Activated CD4-positive, alpha-beta T cell treated with anti-CD3 and anti-CD28 coated beads for 1 hour (primary cell): ENCODE measurements at places on chromosomes 5 and 9.

DNA sequence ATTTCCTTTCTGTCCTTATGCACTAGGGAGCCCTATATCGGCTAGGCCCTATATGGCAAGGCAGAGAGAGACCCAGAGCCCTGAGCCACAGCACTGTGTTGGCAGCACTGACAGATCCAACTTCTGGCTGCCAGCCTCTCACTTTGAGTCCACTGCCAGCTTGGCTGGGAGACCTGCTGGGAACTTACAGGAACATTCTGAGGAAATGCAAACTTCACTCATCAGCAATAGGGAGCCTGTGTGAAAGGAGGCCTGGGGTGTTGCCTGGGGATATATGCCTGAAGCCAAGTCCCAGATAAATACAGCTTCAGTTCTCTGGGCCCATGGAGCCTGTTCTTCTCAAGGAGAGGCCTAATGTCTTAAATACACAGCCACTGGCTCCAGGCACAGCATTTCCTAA lies 78.0 kb downstream of the ADRB2 start:
- DNase-seq = no peak

DNA sequence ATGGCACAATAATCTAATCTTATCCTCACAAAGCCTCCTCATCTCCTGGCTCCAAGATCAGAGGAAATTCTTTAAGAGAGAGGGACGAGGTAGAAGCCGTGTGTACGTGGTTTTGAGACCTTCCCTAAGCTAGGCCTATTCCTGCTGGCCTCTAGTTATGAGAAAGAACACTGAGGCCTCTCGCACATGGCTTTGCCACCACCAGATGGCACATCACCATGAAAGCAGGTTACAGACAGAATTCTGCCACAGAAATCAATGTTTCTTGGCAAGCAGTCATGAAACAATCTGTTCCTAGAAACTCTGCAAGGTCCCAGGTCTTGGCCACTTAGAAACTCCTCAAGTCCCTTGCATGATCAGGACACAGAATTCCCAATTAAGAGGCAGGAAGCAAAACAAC lies 268.2 kb upstream of the TAS2R1 start:
- DNase-seq = no peak

GRCh38 chr5:55533521-55534435 lies 986 bp downstream of the PLPP1 start:
- no peak for DNase-seq

GRCh38 chr9:114272739-114273431 lies 50.0 kb upstream of the ORM1 start:
- DNase-seq = no peak

GRCh38 chr5:173327084-173327947 lies 898 bp downstream of the STC2 start:
- no peak for DNase-seq

DNA sequence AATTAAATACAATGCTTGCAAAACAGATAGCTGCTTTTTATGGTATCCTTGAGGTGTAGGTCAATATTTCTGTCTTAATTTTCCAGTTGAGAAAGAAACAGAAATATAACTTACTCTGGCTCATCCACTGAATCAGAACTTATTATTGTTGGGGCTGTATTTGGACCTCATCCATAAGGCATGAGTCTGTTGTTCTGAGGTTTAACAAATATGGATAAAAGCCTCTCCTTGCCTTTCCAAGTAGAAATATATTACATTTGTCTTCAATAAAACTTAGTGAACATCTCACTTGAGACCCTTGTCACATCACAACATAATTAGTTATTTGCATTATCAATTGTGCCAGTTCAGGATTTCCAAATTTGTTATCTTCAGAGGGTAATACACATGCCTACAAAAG lies 525.8 kb downstream of the AGTPBP1 start:
- no peak for DNase-seq

DNA sequence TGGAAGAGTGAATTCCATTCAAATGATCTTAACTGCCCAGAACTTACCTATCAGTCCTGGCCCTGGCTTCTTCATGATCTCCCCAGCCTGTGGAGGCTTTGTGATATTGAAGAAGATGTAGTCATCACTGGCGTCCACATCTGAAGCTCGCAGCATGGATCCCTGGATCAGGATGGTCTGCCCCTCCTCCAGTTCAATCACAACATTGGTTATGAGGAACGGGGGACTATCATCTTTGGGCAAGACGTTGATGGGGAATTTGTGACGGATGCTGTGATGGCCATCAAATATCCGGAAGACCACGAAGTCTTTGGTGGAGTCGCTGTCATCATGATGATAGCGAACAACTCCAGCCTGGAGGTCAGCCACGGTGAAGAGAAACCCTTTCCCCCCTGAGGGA lies 68.0 kb downstream of the FREM1 start:
- DNase-seq = no peak

DNA sequence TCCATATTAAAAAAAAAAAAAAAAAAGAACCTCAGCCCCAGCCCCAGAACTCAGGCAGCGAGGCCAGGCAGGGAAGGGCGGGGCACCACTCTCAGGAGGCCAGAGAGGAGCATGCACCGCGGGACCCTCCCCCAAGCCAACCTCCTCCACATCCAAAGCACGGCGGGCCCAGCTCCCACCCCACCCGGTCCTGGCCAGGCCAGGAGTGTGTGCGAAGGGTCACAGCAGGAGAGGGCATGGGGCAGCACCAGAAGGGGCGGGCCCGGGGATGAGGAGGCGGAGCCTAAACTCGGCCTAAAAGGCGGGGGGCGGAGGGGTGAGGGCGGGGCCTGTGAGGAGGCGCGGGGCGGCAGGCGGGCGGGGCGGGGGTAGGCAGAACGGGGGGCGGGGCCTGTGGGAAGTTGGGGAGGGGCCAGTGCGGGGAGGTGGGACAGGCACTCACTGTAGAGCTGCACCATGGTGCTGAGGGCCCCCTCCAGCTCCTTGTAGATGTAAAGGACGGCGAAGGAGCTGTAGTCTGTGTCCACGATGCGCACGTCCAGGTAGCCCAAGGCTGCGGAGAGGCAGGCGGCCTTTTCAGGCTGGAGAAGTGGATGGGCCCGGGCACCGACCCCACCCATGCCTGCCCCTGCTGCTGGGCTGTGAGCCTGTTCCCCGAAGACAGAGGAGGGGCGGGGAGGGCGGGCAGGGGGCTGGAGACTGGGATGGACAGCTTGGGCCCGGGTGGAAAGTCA lies 1.2 kb downstream of the LCN15 start:
- DNase-seq = no peak

DNA sequence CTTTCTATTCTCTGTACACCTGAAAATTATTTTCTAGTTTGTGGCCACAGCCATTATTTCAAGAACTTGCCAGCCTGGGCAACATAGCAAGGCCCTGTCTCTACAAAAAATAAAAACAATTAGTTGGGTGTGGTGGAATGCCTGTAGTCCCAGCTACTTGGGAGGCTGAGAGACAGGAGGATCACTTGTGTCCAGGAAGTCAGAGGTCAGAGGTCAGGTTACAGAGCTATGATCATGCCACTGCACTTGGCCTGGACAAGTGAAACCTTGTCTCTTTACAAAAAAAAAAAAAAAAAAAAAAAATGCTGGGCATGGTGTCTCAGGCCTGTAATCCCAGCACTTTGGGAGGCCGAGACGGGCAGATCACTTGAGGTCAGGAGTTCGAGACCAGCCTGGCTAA lies 58.3 kb downstream of the HMGCR start:
- no peak for DNase-seq

DNA sequence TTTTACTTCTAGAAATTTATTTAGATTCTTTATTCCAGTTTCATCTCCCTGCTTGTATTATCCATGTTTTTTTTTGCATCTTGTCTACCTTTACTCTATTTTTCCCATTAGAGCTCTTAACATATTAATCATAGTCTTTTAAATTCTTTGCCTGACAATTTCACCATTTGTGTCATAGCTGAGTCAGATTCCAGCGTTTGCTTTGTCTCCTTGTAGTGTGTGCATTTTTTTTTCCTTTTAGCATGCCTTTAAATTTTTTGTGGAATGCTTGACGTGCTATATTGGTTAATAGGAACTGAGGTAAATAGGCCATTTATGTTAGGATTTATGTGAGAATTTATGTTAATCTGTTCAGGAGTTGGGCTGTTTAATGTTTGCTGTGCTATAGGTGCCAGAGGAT lies 41.8 kb upstream of the NFIL3 start:
- DNase-seq = no peak

- DNase-seq = no peak
Measured at GRCh38 chr9:34501889-34502425, 20.8 kb downstream of the ENHO start.

DNA sequence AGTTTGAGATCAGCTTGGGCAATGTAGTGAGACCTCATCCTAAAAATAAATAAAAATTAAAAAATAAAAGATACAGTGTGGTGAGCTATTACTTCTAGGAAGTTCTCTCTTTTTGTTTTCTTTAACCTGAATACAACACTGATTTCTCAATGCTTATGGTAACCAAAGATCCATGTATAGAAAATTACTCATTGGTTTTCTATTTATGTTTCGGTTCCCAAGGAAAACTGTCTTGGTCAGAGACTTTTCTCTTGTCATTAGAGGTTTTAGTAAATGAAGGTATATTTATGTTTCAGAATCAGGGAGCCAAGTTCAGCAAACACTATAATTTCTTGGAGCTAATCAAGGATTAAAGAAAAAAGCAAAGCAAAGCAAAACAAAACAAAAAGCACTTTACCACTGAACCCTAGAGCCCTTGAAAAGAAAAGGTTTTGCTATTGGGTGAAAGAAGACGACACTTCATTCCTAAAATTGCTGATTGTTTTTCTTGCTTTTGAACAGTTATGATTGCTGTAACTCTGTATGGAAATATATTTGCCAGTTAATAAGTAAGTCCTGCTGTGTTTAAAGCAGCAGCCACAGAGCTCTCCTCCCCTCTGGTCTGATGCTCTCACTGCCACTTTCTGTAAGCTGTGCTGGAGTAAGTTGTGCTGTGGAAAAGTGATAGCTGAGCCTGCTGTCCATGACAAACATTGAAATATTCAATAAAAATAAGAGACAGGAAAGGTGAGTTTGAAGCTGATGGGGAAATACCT lies 298.2 kb downstream of the CD180 start:
- no peak for DNase-seq

DNA sequence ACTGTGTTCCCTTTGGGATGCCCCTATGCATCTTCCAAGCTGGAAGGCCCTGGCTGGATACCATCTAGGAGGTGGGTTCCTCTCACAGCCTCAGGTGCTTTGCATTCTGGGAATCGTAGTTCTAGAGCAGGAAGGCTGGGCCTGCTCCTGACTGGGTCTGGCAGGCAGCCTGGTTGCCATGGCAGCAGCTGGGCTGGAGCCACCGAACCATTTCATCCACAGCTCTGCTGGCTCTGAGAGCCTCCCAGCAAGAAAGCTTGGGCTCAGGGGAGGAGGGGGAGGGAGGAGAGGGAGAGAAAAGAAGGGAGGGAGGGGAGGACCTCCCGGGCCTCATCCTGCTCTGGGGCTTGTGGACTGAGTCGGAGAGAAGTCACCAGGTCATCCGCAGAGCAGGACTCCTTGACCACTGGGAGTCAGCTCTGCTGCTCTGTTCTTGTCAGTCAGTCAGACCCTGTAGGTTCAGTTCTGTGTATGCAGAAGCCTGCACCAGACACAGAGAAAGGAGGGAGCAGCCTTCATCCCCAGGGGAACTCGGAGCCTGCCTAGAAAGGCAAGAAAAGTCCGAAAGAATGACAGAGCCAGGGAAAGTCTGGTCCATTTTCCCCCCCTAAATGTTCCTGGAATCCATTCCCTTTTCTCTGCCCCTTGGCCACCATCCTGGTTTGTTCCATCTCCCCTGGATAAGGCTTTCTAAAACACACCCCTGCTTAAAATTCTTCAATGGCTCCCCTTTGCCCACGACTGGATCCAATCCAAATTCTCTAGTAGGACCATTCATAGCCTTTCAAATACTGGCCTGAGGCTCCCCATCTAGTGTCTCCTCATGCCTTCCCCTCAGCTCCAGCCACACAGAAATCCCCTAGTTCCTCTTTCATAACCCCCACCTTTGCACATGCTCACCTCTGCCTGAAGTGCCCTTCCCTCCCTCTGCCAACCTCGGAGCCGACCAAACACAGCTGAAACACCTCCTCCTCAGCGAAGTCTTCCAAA lies 65.4 kb upstream of the ARAP3 start:
- DNase-seq = no peak

GRCh38 chr9:34190996-34191892 lies 12.4 kb downstream of the UBAP1 start:
- no peak for DNase-seq

DNA sequence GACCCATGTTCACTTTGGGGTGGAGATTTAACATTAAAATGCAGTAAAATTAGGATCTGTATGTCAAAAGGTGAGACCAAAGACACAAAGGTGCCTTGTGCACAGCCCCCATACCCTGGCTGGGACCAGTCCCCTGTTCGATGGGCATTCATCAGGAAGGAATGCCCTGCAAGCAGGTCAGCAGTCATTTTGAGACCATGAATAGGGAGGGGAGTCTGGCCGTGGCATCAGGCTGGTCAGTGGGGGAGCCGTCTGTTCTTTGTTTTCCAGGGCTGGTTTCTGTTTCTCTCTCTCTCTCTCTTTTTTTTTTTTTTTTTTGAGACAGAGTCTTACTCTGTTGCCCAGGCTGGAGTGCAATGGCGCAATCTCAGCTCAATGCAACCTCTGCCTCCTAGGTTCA lies 68.9 kb upstream of the GOLM1 start:
- no peak for DNase-seq

- no peak for DNase-seq
Measured at GRCh38 chr9:115133649-115134048, 15.7 kb upstream of the TNC start.

DNA sequence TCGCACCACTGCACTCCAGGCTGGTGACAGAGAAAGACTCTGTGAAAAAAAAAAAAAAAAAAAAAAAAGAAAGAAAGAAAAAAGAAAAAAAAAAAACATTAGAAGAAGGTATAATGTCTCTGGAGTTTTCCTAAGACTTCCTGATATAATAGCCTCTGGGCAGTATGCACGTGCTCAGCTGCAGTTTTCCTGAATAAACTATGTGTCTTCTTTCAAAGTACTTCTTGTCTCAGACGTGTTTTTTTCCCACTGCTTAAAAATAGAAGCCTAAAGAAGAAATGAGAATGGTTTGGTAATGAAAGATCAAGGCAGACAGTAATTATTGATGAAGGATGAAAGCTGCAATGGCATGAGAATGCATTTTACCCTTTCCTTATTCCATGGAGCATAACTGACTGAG lies 148.1 kb upstream of the TRPC7 start:
- DNase-seq = no peak

DNA sequence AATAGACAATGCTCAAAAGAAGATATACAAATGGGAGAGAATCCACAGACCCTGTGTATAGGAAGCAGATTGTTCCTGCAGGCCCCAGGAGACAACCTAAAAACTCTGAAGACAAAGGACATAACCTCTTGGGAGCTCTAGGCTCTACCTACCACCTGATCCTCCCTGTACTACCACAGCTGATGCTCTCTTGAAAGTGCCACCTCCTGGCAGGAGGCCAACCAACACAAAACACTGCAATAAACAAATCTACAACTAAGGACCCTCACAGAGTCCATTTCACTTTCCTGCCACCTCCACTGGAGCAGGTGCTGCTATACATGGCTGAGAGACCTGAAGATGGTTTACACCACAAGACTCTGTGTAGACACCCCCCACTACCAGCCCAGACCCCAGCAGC lies 49.0 kb downstream of the STARD4 start:
- DNase-seq = no peak

DNA sequence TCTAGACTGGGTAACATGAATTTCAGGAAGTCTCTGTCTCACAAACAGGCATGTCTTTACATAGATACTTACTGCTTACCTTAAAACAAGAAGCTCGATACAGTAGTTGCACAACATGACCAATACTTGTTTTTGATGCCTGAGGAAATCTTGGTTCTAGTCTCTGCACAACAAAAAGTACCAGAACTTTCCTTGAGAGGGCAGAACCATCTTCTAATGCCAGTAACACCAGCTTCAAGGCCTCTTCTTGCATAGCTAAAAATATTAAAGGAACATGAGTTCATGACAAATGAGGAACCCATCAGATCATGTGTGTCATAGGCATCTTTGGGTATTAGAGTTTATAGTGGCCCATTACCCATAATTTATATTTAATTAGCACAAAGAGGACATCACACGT lies 22.0 kb downstream of the RC3H2 start:
- DNase-seq = no peak
